ENCODE measurements at places on chromosomes 6 and 20. TPM values are rescaled to one million over a fixed set of nuclear protein-coding genes. Genes with fewer than 3 reads are reported as not detected.

DNA sequence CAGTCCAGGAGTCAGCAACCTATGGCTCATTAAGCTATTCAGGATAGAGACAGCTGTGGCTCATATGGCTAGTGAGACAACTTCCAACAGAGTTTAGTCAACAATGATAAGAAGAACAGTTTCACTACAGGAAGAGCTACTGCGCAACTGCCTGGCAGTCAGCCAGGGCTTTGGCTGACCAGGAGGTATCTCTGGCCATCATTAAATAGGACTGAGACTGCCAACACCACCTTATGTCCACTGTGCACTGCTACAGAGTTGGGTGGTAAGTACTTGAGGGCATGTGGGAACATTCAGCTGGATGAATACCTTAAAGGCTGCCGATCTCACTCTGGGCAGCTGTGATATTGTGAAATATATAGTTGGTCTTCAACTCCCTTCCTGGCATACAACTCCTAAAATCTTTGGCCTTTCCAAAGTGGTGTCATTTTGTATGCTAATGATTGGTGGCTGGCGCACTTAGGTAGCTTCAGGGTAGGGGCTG is 52.2 kb upstream of the FAM83C start:
- peak; percentile 67 for DNase-seq

Gene UTRN
- 107 TPM for total RNA-seq

Gene OR2J3
- total RNA-seq = 0.06 TPM

Gene HLA-DOA
- 8.4 TPM for total RNA-seq

DNA sequence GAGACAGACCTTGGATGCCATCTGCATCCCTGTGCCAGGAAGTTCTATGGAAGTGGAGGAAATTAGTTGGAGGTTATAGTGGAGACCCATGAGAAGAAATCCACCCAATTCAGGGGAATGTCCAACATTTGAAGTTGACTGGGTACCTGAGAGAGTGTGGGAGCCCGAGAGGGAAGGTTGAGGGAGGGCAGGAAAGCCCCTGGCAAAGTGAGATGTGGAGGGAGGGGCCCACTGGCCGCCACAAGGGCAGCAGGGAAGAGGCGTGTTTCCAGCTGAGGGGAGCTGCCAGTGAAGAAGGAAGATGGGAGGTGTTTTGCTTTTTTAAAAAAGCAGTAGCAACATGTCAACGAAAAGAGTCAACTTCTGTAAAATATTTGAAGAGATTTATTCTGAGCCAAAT is 16.3 kb upstream of the SERPINB9 start:
- no peak for DNase-seq

DNA sequence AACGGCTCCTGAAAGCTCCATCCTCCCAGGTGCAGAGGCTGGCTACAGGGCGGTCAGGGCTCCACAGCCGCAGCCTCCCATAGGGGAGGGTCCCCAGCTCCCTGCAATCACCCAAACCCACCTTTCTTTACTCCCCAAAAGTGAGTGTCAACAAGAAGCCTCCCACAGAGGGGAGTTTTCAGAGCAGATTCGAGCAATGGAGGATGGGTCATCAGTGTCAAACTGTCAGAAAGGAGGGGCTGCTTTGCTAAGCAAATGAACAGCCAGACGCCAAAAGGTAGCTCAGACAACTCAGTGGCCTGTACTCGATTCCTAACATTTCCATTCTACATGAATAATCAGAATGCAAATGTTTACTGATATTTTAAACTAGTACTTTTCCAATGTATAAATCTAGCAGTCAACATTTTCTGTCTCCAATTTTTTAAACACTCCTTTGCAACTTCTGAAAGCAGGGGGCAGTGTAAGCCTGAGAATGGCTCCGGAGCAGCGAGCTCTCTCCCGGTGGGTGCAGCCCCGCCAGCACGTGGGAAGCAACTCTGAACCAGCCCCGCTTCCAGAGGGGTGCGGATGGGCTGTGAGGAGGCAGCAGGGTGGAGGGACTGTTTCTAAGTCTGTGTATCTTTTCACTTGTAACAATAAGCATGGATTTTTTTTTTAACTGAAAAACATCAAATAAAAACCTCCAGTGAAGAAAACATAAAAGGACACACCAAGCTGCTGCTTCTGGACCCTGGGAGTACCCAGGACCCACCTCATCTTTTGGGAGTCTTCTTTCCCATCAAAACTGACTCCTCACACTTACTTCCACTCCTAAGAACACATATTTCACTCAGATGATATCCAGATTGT is 54.9 kb downstream of the TAF4 start:
- peak; percentile 40 for DNase-seq

Gene INSM1
- not detected for total RNA-seq

DNA sequence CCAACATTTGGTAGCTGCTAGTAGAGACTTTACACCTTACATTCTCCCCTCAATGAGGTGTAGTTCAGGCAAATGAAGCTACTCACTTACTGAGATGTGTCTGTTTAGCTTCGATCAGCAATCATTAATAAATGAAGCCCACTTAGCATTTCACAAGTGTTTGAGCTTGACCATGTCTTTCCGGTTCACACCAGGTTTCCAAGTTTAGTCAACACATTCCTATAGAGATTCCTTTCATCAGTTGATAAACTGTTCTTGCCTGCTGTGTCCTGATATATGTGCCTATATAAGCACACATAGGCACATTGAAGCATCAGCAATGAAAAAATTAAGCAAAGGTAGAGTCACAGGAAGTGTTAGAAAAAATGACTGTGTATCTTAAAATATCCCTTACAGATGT is 150.0 kb downstream of the BTBD3 start:
- DNase-seq = no peak

DNA sequence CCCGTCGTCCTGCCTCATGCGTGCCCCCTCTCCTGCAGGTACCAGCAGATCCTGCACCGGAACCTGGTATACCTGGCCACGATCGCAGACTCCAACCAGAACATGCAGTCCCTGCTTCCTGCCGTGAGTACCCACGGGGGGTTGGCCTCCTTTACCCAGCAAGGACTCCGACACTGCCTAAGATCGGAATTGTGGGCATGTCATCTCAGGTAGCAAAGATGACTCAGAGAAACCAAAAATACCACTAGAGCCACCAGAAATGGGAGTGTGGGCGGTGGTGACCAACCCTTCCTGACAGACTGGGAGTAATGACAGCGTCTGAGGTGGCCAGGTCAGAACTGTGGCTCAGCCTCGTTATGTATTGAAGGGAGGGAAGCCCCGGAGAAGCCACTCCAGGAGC is 16.3 kb downstream of the SS18L1 start:
- no peak for DNase-seq

DNA sequence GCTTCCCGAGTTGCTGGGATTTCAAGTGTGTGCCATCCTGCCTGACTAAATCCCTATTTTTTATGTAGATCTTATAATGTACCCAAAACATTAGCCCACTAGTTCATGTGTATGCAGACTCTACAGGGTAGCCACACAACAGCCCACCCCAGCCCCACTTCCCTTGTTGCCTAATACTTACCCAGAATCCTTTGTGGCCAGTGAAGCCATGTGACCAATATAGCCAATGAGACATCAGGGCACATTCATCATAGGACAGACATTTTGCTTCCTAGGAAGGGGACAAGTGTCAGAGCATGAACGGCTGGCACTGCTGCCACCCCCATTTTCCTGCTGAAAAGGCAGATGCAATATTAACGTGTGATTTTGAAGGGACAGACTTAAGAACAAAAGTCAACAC is 36.0 kb upstream of the TCP11 start:
- no peak for DNase-seq

DNA sequence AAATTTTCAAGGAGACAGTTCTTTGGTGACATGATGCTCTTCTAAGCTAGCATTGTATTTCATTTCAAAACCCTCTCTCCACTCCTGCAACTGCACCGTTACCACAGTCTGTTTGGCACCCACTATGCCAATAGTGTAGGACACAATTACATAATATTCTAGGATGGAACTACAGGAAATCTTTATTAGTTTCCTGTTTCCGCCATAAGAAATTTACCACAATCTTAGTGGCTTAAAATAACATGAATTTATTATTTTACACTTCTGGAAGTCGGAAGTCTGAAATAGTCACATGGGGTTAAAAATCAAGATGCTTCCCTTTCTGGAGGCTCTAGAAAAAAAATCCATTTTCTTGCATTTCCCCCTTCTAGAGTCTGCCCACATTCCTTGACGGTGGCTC is 733.1 kb downstream of the HDGFL1 start:
- DNase-seq = no peak

GRCh38 chr6:47093169-47093568 is 51.0 kb upstream of the ADGRF1 start:
- no peak for DNase-seq

- no peak for DNase-seq
Measured at GRCh38 chr20:57434390-57434700, 43.1 kb downstream of the RBM38 start.

Measured in mucosa of gallbladder (tissue), 1 donor.